ENCODE measurements at places on chromosomes 3 and 15. TPM values are rescaled to one million over a fixed set of nuclear protein-coding genes. Genes with fewer than 3 reads are reported as not detected.

Gene TRAIP
- total RNA-seq: 2.5 TPM

Gene SLC6A11
- 0.13 TPM for total RNA-seq

Gene SSUH2
- total RNA-seq: 0.29 TPM

Gene FHIT
- 12.8 TPM for total RNA-seq

Gene CSPG5
- total RNA-seq: 3.8 TPM

Gene MCTP2
- total RNA-seq: 33.2 TPM

- no peak for DNase-seq
Measured at GRCh38 chr3:35641920-35642527, 2.7 kb downstream of the ARPP21 start.

DNA sequence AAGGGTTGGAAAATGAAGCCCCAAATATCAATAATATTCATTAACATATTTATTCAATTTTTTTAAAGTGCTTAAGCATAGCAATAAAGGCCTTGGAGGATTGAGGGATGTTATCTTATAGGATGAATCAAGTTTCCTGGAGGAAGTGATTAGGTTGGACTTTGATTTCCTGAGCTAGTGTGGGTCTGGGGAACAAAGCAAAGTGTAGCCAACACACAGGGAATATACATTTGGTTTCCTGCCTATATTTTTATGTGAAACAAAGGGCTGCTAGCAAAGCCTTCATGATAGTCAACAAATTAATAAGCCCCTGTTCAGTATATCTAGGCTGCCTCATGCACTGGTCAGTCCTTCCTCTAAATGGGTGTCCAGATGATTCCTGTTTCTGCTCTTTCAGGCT lies 261.1 kb upstream of the IL12A start:
- DNase-seq: no peak

DNA sequence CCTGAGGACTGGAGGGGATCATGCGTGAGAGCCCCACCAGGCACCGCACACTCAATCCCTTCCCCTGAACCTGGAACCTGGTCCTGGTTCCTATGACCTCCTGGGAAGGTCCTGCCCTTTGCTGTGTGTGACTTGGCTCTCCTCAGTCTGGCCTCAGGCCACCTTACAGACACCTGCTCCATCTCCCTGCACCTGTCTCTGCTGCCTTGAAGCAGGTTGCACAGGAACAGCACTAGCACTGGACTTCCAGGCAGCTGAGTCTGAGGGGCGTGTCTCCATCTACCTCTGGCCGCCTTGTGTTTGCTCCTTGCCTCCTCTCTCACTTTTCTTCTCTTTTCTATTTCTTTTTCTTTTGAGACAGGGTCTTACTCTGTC lies 15.4 kb downstream of the PSTPIP1 start:
- DNase-seq: no peak

GRCh38 chr3:115651087-115651486 lies 27.8 kb downstream of the GAP43 start:
- DNase-seq: no peak

DNA sequence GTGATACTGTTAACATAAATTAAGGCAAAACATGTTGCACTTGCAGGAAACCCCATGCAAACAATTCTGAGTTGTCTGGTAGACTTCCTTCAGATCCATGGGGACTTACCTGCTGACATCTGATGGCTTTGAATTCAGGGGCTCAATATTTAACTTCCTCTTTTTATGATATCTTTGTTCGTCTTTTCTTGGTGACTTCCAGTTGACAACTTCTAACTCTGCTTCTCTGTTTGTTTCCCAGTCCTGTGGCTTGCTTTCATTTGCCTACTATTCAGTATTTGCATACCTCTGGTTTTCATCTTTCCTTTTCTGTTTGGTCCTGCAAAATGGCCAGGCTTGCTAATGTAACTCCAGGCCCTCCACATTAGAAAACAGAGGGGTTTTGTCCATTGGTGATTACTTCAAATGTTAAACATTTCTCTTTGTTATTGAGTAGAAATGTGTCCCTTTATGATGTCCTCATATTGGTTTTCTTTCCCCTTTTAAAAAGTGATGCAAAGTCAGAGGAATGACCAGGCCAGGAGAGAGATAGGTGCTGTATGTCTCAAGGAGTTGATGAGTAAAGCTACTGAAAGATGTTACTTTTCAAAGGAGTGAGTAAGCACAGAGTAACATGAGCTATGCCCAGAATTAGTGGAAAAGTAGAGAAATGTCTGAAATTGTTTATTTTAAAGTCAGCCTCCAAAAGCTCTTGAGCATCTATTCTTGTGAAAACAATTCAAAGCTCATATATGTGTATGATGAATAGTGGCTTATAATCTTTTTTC lies 335.9 kb downstream of the LPP start:
- no peak for DNase-seq

- no peak for DNase-seq
Measured at GRCh38 chr3:111236836-111237713, 165.5 kb downstream of the NECTIN3 start.

DNA sequence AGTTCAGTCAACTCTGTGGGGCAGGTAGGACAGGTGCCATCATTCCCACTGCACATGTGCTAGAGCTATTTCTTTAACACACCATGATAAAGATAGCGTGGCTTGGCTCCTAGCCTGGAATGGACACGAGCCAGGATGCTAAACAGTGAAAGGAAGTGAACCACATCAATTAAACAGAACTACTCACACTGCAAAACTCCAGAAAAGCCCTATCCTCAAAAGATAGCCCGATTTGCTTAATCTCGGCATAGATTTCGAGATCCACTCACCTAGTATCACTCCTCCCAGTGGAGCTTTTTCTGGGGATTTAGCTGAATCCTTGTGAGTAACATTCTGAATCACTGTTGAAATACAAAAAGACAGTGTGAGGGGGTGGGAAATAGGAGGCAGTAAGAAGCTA lies 118.0 kb downstream of the ABI3BP start:
- DNase-seq: no peak

DNA sequence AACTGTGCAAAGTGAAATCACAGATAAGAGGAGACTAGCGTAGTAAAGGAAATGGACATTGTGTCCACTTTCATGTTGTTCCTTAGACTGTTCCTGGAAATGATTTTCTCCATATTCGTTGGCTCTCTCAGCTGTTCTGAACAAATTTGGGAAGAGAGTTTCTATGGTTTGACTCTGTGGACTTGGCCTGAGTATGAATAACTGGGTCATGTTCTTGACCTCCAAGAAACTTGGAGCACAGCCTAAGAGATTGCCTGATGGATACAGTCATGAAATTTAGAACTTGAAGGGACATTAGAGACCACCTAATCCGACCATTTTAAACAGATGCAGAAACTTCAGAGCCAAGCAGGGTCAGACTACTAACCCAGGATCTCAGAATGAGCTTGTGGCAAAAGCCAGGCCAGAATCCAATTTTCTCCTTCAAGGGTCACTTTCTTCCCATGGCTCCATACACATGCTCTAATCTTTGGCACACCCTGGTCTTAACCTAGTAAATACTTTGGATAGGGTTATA lies 430.4 kb downstream of the RBMS3 start:
- no peak for DNase-seq

DNA sequence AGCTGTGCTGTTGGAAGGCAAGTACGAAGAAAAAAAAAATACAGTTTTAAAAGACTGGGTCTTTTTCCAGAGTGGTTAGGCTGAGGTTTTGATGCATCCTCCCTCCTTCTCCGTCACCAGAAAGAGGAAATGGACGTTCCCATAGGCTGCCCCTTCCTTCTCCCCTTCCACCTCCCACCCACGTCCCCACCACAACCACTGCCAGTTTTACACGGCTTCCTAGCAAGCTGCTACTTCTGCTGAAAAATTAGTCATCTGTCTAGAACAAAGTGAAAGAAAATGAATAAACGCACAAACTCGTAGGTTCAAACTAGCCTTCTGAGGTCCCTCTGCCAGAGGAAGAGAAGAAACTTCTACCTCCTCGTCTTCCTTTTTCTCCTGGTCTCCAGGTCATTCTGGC lies 71.6 kb upstream of the RPL35A start:
- DNase-seq: peak; percentile 62

DNA sequence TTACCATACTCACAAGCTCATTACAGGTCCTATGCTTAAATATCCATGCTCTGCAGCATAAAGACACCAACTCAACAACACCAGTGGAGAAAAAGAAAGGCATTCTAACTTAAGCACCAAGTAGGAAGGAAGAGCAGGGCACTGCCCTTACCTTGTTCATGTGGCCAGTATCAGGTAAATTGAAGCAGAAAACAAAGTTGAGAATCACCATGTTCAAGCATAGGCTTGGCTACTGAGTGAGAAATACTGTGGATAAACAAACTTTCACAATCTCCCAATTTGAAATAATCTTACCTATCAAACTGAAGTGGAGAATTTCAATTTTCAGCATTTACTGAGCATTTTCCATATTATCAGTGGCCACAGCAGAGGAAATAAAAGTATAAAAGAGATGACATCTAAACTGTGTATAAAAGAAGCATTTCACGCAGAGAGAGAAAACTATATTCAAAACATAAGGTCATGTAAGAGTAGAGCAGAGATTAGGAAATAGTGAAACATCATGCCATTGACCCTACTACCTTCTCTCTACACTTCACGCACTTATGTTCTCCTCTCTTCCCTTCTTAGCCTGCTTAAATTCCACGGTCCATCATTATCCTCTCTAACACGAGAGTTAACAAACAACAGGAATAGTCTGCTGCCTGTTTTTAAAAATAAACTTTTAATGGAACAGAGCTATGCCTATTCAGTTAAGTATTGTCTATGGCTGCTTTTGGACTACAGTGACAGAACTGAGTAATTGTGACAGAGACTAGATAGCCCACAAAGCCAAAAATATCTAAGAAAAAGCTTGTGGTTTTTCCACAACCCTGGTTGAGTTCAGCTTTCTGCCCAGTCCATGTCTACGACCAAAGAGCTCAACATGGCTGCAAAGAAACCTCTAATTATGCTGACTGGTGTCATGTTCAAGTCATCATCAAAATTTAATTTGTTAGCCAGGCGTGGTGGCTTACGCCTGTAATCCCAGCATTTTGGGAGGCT lies 142.5 kb downstream of the NR1I2 start:
- DNase-seq: no peak

- DNase-seq: no peak
Measured at GRCh38 chr3:171095063-171095462, 68.5 kb upstream of the SLC2A2 start.

DNA sequence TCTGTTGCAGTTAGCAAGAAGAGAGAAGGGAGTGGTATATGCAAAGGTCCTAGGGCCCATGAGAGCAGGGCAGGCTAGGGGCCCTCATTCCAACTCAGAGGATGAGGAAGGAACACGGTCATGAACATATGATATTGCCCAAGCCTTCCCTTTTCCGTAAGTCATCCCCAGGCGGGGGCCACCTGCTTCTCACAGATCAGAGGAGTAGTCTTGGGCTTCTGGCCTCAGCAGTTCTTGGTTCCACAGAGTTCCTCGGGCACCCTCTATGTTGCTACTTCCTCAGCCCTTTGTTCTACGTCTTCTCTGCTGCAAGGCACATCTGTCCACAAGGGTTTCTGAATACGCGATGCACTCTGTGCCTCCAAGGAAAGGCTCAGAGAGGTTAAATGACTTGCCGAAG lies 25.3 kb downstream of the EPHB3 start:
- DNase-seq: no peak

GRCh38 chr3:32835961-32836360 lies 18.2 kb downstream of the TRIM71 start:
- DNase-seq: no peak

- DNase-seq: no peak
Measured at GRCh38 chr3:98209244-98209643, 42.7 kb downstream of the OR5H15 start.

DNA sequence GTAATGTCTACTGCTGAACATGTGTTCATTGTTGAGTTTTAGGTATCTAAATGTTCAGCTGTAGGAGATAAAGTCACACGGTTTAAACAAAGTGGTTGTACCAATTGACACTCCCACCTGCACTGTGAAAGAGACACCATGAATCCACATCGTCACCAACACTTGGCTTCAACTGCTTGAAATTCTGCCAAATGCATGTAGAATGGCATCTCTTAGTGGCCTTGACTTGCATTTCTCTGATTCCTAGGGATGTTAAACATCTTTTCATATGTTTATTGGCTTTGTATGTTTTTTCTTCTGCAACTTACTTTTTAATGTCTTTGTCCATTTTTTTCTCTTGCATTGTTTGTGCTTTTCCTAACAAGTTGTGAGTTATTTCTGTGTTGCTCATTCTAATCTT lies 43.4 kb downstream of the RPLP1 start:
- no peak for DNase-seq

- no peak for DNase-seq
Measured at GRCh38 chr3:132232231-132232792, 84.9 kb upstream of the ACP3 start.

GRCh38 chr3:101458387-101458786 lies 54.6 kb downstream of the SENP7 start:
- DNase-seq: peak; percentile 29

- peak; percentile 6 for DNase-seq
Measured at GRCh38 chr3:117600112-117600511, 890.5 kb downstream of the TUSC7 start.

DNA sequence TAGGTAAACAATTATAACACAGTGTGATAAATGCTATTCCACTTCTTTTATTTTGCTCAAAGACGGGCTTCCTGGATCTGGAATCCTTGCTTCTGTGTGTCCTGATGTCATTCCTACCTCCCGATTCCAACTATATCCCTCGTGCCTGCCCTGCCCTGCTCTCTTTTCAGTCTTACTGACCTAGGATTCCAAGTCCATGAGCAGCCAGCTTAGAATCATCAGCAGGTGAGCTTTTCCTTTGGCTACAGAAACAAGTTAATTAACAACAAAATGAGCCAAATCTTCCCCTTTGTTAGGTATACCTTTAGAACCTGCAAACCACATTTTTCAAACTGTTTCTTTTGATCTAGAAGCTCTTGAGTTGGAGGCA lies 21.9 kb upstream of the KPNA1 start:
- DNase-seq: no peak

DNA sequence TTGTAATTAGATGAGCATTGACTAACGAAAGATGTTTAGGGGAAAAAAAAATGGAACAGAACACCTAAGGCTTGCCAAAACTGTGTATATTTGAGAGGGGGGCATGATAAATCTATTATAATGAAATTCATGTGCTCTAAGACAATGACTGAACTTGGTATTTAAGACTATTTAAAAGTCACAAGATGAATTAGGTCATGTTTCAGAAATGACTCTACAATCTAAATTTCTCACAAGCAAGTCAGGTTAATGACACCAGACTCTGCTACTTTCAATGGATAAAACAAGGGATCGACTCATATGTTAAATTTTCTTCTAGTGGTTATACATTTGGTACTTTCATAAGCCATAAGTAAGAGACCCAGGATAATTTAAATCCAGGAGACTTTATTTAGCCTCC lies 78.4 kb downstream of the DUT start:
- no peak for DNase-seq

DNA sequence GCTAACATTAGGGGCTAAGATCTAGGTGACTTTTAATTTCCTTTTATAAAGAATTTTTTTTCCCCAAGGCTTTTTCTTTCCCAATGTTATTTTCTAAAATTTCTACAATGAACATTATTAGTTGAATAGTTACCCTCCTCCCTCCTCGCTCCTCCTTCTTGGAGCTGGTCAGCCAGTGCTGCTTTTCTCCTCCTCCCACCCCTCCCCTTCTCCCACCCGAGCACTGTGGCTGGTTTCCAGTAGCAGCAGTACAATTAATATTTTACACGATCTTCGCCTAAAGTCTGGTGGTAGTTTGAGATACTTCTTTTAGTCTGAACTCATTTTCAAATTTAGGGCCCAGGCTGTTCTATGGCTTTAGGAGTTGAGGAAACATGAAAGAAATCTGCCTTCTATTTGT lies 41.6 kb downstream of the EEFSEC start:
- no peak for DNase-seq
